ENCODE measurements at places on chromosomes 3 and 15.
A peak's percentile ranks its signal among the peaks of the same experiment; 100 is the strongest.

- DNase-seq: no peak
Observed at GRCh38 chr15:91548549-91548948, 305.0 kb upstream of the SLCO3A1 start.

- DNase-seq: no peak
Observed at GRCh38 chr3:143811602-143812001, 36.7 kb downstream of the SLC9A9 start.

- DNase-seq: no peak
Observed at GRCh38 chr3:161042023-161042501, 63.1 kb downstream of the B3GALNT1 start.

GRCh38 chr3:150411976-150412375 is 3.9 kb downstream of the TSC22D2 start:
- DNase-seq: no peak

DNA sequence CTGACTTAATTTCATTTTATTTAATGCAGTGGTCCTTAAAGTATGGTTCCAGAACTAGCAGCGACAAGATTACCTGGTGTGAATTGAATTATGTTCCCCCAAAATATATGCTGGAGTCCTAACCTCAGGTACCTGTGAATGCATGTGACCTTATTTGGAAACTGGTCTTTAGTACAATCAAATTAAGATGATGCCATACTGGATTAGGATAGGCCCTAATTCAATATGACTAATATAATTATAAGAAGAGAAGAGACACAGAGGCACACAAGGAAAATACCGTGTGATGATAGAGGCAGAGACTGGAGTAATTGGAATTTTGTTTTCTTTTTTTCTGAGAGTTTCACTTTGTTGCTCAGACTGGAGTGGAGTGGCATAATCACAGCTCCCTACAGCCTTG is 12.6 kb upstream of the SPATA16 start:
- no peak for DNase-seq

GRCh38 chr15:44530653-44531052 is 6.3 kb upstream of the EIF3J start:
- DNase-seq: no peak

GRCh38 chr3:197002701-197003454 is 26.7 kb downstream of the MELTF start:
- peak; percentile 78 for DNase-seq

DNA sequence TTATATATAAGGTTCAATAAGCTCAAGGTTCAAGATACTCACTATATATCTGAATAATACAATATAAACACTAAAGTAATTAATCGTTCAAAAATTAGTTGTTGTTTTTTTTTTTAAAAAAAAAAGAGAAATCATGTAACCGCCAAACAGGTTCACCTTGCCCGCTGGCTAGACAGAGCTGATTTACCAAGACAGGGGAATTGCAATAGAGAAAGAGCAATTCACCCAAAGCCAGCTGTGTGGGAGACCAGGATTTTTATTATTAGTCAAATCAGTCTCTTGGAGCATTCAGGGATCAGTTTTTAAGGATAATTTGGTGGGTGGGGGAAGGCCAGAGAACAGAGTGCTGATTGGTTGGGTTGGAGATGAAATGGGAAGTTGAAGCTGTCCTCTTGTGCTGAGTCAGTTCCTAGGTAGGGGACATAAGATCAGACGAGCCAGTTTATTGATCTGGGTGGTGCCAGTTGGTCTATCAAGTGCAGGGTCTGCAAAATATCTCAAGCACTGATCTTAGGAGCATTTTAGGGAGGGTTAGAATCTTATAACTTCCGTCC is 7.9 kb downstream of the HIGD1A start:
- DNase-seq: no peak

DNA sequence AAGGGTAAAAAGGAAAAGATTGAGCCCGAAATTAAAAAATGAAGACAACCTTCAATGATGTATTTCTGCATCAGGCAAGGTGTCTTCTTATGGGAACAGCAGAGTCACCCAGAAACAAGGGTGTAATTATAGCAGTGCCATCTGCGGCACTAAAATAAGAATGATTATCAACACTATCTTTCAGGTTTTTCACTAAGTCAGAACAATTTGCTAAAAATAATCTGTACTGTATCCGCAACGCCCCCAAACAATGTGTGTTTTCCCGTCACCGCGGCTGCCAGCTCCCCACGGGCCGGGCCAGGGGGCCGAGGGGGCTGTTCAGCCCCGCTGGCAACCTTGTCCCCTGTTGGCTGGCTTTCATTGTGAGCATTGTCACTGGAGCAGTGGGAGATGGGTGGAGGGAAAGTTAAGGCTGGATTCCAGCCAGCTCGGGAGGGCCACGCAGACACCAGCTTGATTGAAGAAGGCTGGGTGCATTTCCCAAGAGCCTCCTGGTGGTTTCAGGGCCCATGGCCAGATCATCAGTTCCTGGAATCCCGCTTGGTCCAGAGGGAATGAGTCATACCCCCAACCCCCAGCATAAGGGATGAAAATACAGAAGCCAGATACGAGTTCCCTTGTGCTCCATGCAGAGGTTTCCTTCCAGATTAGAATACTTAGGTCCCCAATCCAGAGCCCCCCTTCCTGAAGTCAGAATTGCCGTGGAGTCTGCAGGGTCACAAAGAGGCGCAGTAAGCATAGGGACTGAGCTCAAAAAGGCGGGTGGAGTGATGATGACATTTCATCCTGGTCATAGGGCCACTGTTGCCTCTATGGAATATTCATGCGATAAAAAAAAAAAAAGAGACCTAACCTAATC is 90.2 kb upstream of the KLF13 start:
- no peak for DNase-seq

GRCh38 chr3:170553788-170554757 is 31.8 kb downstream of the SLC7A14 start:
- DNase-seq: no peak

DNA sequence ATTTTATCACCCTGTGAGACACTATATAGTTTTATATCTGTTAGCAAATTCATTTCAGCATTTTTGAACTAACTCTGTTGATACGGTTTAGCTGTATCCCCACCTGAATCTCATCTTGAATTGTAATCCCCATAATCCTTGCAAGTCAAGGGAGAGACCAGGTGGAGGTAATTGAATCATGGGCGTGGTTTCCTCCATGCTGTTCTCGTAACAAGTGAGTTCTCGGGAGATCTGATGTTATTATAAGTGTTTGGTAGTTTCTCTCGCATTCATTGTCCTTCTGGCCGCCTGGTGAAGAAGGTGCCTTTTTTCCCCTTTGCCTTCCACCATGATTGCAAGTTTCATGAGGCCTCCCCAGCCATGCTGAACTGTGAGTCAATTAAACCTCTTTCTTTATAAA is 53.2 kb upstream of the TMC3 start:
- no peak for DNase-seq

DNA sequence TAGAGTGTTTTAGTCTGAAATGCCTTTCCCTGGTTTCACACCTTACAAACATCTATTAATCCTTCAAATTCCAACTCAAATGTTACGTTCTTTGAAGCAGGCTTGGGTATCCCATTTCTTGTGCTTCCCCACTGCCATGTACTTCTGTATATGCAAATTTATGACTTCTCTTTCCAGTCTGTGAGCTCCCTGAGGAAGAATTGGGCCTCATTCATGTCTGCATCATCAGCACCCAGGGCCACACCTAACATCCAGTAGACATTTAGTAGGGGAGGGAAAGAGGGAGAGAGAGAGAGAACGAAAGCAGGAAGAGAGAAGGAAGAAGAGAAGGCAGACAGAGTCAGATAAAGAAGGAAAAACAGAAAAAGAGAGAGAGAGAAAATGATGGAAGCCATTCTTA is 53.3 kb upstream of the KY start:
- no peak for DNase-seq

DNA sequence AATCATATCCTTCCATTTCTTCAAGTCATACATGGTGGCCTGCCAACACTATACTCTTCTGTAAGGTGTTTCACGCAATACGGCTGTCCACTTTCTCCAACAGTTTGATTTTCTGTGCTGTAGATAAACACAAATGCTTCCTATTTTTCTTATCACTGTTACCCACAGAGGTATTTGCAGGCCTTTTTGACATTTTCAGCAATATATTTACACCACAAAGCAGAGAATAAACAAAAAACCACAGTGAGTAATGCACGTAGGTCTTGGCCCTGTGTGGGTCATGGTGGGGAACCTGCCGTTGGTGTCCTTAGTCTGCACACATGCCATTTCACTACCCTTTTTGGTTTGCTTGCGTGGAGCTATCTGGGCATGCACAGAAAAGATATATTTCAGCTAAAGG is 59.5 kb downstream of the LRRC28 start:
- DNase-seq: no peak

- no peak for DNase-seq
Observed at GRCh38 chr15:73637527-73637926, 4.3 kb upstream of the NPTN start.

GRCh38 chr15:75554717-75555116 is 24.4 kb downstream of the PTPN9 start:
- no peak for DNase-seq

Data from hindlimb muscle (tissue), 1 donor.